Stimulated activated CD4-positive, alpha-beta T cell treated with anti-CD3 and anti-CD28 coated beads, Interleukin-1b, Interleukin-23, amount 100 ng/mL, for 24 hours (primary cell): ENCODE measurements at places on chromosomes 3 and 15.

DNA sequence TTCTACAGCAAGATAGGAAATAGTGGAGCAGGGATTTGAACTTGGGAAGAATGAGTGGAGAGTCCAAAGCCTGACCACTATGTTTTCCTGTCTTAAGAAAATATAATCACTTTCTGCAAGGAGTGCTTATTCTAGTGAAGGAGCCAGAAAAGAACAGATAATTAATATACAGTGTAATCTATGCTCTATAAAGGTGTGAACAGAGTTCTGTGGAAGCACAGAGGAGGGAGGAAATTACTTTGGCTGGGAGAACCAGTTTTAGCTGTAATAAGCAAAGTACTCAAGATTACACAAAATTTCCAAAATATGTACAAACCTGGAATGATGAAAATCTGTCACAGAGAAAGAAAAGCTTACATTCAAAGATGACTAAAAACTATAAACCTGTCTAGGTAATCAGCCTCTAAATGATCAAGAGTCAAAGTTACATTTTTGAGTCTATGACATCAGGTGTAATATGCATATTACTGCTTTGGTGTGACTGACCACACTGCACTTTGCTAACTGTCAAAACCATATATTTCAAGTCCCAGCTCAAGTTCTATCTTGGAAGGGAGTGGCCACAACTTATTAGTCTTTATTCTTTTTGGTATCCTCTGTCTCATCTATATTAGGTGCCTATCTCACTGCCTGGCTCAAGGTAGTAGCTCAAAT is 40.7 kb upstream of the MB21D2 start:
- no peak for DNase-seq

DNA sequence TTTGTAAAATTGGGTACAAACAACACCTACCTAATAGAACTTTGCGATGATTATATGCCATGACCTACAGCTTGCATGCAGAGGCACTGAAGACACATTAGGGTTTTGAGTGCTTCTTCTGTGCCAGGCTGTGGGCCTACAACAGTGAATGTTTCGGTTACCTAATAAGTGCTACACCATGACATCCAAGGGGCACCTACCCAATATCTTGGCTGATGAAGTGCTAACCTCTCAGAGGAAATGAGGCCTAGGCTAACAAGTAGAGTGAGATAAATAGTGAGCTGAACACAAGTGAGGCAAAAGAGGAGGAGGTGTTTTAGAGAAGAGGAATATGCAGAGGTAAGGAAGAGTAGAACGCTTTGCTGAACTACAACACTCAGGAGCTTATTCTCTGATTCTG is 12.2 kb upstream of the RASGRP1 start:
- DNase-seq, result no peak

GRCh38 chr15:92747047-92747446 is 91.5 kb upstream of the FAM174B start:
- DNase-seq, result no peak

- DNase-seq, result no peak
These were observed 609.0 kb downstream of the GRM7 start for GRCh38 chr3:7469866-7470265.

- peak; percentile 32 for DNase-seq
These were observed 24.1 kb downstream of the CX3CR1 start for GRCh38 chr3:39255503-39256325.

DNA sequence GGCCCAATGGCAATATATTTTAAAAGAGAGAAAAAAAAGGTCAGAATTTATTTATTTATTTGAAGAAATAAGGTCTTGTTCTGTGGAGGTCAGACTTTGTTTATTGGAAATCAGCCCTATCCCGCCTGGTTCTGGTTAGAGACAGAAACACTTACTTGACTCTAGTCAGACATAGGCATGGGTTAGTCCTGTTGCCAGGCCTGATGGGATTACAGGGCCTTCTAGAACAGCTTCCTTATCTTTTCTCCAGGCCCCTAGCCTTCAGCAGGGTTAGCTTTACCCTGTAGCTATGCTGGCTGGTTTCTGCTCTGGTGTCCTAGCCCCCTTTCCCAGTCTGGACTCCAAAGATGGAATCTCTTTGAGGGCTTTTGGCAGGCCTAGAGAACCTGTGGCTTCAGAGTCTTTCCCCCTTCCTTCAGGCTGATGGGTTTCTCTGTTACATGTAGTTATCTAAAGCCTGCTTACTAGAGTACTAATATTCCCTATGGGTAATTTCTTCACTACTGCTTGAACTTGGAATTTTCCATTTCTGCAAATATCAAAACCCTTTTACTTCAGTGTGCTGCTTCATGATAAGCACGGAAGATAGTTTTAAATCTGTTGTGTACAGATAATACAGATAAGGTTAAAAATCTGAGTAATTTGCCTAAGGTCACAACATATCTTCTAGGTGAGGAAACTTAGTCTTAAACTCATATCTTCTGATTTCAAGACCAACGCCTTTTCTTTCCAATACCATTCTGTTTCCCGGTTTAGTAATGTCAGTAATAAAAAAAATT is 10.6 kb downstream of the IREB2 start:
- DNase-seq, result no peak

DNA sequence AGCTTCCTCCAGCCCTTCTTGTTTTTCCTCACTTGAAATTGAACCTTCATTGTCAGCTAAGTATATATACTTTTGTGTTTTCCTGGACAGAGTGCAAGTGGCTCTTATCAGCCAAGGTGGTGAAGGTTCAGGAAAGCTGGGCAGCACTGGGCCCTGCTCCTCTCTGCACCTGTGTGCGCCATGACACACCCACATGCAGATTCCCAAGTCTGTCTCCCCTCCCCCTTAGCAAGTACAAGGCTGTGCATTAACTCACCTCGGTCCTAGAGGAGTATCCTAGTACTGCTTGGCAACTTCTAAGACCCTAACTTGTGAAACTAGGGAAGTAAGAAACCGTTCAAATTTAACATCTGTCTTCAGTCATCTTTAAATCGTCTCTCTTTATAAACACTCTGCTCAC is 85.8 kb downstream of the SLC49A4 start:
- no peak for DNase-seq

GRCh38 chr15:78242128-78242527 is 7.8 kb upstream of the ACSBG1 start:
- no peak for DNase-seq

DNA sequence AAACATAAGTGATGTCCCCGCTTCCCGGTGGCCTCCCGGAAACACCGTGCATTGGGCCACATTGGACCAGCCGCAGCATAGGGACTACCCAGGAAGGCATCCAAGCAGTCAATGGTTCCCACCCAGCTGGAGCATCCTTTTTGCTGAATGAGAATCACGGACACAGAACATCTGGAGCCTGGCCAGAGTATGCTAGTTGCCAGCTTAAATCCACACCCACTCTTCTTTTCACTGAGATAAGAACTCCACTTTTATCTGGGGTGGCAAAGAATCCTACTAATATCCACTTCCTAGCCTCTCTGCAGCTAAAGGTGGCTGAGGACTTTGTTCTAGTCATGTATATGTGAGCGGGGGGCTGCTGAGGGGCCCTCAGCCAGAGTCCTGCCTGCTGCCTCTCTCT is 95.2 kb upstream of the PLXNA1 start:
- DNase-seq, result no peak

DNA sequence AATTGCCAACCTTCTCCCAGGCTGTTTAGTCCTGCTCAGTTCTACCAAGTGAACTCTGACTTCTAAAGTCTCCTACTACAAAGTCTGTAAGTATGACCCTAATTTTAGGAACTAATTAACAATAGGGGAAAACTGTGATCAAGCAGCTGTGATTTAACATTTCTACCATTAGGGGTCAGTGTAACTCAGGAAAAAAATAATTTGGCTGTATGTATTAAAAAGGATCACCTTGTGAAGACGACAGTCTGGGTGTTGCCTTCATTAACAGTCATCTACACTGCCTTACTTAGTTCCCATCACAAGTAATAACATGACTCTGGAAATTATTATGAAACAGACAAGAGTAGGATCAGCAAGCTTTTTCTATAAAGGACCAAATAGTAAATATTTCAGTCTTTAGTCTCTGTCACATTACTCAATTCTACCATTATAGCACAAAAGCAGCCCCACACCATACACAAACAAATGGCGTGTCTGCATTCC is 4.2 kb upstream of the NPHP3 start:
- no peak for DNase-seq

GRCh38 chr15:88470625-88471372 is 3.3 kb downstream of the MRPS11 start:
- DNase-seq, result no peak
